Stimulated activated CD4-positive, alpha-beta T cell treated with anti-CD3 and anti-CD28 coated beads, Interleukin-12 subunit alpha, Interleukin-12 subunit beta, amount 100 ng/mL, for 4 hours (primary cell): ENCODE measurements at places on chromosomes 5 and 9.

DNA sequence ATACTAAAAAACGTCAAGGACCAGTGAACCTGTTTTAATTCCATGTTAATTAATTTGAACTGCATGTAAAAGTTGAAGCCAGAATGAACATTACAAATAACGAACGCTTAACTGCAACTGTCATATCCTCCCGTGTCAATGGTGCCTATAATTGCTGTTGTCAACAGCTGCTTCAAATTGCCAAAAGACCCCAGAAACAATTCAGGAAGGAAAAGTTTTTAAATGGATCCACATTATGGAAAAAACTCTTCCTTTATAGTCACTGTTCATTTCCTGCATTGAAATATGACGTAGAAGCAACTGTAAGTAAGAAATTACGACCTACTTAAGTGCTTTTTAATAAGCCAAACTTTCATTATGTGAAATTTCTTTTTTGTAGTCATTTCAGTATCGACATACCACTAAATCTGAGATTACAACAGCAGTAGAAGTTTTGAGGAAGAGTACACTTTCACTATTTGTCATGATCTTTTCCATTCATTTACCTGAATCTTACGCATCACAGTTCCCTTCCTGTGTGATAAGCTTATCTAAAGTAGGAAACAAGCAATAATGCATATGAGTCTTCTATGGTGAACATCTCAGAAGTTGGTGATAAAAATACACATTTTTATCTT is 37.8 kb downstream of the MEF2C start:
- no peak for DNase-seq

GRCh38 chr9:91963711-91964240 is 13.7 kb upstream of the ROR2 start:
- no peak for DNase-seq

DNA sequence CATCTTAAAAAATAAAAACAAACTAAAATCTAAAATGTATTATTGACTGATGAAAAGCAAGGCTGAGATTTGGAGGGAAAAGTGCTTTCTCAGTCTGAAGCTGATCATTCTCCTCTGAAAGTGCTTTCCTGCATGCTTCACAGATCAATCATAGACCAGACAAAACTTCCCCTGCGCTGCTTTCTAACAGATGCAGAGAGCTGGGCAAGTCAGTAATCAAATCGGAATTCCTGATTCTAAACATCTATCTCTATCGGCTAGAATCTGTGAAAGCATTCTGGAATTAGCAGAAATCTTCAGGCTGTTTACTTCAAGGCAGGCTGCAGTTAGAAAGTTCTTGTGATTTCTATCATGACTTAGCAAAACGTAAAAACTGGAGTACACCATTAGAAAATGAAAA is 15.6 kb upstream of the FAM81B start:
- no peak for DNase-seq

DNA sequence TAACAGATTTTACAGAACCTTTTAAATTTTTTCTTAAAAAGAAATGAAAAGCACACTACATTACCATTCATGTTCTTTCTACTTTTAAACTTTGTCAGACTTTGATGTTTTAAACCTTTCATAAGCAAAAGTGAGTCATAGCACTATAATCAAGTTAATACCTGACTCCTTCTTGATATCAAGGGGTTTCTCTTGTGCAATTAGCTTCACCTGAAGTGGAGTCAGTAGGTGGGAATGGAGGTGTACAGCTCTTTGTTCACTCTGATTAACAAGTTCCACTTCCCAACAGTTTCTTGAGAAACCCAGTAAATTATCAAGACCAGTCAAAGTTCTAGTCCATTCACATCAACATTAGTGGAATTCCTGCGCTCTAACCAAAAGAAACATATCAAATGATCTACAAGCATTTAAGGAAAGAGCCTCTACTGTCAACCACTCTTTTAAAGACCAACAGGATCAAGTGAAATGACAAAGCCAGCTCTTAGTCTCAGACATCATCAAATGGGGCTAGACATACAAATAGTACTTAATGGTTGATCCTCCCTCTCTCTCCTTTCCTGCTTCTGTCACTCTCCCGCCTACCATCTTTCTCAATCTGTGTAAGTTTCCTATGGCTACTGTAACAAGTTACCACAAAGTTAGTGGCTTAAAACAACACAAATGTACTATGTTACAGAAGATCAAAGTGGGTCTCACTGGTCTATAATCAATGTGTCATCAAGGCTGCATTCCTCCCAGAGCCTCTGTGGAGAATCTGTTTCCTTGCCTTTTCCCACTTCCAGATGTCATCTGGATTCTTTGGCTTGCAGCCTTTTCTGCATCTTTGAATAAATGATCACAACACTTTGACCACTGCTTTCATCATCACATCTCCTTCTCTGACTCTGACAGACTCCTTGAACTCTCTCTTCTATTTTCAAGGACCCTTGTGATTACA is 68.0 kb downstream of the HINT1 start:
- no peak for DNase-seq
